Glutamatergic neuron (in vitro differentiated cells): ENCODE measurements at places on chromosomes 4 and X. TPM values are rescaled to one million over a fixed set of nuclear protein-coding genes. Genes with fewer than 3 reads are reported as not detected.

DNA sequence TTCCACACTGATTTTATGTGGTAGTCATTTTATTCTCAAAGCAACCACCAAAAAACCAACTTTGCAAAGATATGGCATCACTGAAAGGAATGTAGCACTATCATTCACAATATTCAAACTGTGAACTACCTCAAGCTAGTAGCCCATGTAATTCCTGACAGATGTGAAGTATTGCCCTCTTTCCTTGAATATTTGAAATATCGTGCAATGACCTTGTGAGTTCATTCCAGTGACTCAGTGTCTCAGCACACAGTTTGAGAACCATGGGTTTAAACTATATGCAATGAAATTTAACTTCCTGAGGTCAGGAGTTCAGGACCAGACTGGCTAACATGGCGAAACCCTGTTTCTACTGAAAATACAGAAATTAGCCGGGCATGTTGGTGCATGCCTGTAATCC, 20.9 kb upstream of the IQCM start:
- H3K4me1 ChIP-seq = no peaks in the 10 kb centered on the region
- no peaks in the 10 kb centered on the region for H3K27me3 ChIP-seq
- no peak overlapping the region for H3K4me3 ChIP-seq
- H3K36me3 ChIP-seq = no peaks in the 10 kb centered on the region
- no peak for DNase-seq
- H3K27ac ChIP-seq = no peak overlapping the region

DNA sequence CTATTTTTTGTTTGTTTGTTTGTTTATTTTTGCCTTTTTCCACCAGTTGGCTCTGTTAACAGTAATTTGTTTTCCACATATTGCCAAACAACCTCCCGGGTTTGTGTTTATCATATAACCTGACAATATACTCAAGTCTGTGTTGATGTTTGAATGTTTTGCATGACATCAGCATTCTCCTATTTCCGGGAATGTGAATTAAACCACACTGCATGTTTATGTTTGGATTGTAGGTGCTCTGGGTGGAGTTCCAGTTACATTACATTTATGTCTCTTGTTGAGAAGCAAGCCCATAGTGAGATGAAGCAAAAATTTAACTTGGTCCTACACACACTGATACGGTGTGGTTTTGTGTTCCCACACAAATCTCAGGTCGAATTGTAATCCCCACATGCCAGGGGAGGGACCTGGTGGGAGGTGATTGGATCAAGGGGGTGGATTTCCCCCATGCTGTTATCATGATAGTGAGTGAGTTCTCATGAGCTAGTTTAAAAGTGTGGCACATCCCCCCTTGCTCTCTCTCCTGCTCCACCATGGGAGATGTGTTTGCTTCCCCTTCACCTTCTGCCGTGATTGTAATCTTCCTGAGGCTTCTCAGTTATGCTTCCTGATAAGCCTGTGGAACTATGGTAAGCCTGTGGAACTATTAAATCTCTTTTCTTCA, 54.4 kb upstream of the CLNK start:
- H3K4me3 ChIP-seq = no peak overlapping the region
- H3K27ac ChIP-seq = no peak overlapping the region
- H3K36me3 ChIP-seq = no peaks in the 10 kb centered on the region

DNA sequence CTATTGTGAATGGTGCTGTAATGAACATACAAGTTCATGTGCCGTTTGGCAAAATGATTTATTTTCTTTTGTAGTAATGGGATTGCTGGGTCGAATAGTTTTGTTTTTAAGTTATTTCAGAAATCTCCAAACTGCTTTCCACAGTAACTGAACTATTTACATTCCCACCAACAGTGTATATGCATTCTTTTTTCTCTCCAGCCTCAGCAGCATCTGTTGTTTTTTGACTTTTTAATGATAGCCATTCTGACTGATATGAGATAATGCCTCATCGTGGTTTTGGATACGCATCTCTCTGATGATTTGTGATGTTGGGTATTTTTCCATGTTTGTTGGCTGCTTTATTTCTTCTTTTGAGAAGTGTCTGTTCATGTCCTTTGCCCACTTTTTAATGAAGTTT, 246.3 kb upstream of the ADGRL3 start:
- no peak overlapping the region for H3K4me3 ChIP-seq
- DNase-seq = no peak
- no peak overlapping the region for H3K27ac ChIP-seq
- H3K4me1 ChIP-seq = no peaks in the 10 kb centered on the region
- H3K36me3 ChIP-seq = no peaks in the 10 kb centered on the region
- peaks cover 2% of the 10 kb centered on the region for H3K27me3 ChIP-seq

GRCh38 chr4:4575284-4576211, 33.7 kb upstream of the STX18 start:
- peaks cover 16% of the 10 kb centered on the region for H3K4me1 ChIP-seq
- no peaks in the 10 kb centered on the region for H3K36me3 ChIP-seq
- H3K4me3 ChIP-seq = peak overlapping the region; percentile 83
- H3K27me3 ChIP-seq = peaks cover 5% of the 10 kb centered on the region
- H3K27ac ChIP-seq = peak overlapping the region; percentile 4

DNA sequence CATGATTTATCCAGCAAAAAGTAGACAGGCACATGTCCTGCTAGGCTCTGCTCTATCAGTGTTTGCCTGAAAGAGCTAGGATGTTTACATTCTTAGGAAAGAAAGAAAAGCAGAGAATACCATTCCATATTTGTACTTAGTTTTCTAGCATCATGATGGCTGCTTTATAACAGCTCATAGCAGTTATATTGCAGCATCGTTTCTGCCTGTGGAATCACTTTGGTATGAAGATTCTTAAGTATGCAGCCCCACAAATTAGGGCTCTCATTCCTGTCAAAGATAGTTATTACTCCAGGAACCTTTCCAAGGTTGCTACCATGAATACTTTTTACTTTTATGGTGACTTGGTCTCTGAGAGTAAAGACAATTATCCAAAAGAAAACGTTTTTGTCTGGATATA, 119.0 kb upstream of the MYOZ2 start:
- DNase-seq = no peak
- no peak overlapping the region for H3K27ac ChIP-seq
- no peak overlapping the region for H3K4me3 ChIP-seq
- H3K4me1 ChIP-seq = no peaks in the 10 kb centered on the region
- no peaks in the 10 kb centered on the region for H3K36me3 ChIP-seq

Gene KLHL4
- total RNA-seq = 39.9 TPM

Gene KCNE5
- 1.6 TPM for total RNA-seq
